ENCODE measurements at places on chromosomes 2 and 18. TPM values are rescaled to one million over a fixed set of nuclear protein-coding genes. Genes with fewer than 3 reads are reported as not detected.
A peak's percentile ranks its signal among the peaks of the same experiment; 100 is the strongest.

The SLC23A3 gene
- 0.02 TPM for total RNA-seq

The SKOR2 gene
- total RNA-seq, result not detected

The CYS1 gene
- total RNA-seq, result 0.79 TPM

The CROCC2 gene
- total RNA-seq, result not detected

The DSC2 gene
- not detected for total RNA-seq

The GALNT5 gene
- 28.8 TPM for total RNA-seq

DNA sequence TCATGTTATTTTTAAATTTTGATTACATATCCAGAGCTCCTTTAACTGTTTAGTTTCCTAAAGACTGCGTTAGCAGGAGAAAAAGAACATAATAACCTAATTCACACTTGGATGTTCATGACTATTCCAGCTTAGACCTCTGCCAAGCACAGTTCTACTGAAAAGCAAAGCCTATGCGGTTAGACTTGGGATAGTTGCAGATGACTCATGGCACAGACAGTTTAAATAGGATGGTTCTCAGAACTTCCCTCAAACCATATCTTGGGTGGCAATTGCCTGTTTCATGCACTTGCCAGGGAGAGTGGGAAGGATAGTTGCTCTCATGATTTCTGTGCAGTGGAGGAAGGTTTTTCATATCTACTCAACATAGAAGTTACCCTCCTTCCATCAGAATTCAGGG, 149.7 kb upstream of the KLHL29 start:
- DNase-seq, result peak; percentile 59

DNA sequence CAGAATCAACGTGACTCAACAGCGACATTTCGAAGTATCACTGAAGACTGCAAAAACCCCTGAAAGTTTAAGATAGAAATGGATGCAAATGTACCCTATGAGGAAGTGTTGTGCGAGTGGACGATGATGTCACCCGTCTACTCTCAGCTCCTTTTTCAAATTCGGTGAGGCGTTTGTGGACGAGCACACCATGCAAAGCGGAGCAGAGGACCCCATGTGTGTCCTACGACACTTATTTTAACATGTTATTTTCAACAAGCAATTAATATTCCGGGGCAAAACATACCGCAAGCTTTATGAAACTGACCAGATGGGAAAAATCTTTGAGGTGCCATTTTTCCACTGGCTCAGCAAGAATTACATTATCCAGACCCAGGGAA, 2.0 kb downstream of the PXDN start:
- no peak for DNase-seq

DNA sequence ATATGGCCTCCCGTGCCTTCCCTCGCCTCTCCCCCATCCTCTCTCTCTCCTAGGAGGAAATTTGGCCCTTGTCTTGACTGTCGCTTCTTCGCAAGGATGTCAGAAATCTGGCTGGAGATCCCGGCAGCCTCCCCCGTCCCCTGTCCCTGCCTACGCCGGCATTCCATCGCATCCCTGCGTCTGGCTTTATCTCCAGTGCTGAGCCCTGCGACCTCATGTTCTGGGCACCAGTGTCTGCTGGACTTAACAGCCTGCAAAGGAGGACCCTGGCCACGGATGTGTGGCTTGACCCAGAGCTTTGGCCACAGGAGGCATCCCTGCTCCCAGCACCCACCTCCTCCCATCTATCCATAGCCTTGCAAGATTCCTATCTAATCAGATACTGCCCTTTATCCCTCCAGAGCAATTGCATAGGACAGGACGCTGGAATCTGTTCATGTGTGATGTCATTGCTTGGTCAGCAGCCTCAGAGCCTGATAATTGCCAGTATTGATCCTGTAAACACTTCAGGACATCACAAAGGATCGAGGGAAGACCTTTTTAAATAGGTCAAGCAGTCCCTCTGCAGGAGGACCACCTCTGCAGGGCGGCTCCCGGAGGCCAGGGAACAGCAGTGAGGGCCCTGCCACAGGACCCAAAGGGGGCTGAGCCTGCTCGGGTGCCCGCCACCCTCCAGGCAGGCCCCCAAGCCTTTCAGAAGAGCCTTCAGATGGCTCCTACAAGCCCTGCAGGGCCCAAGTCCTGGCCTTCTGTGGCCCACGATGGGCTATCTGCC, 168.2 kb downstream of the TWIST2 start:
- DNase-seq, result no peak

- DNase-seq, result no peak
These were observed 61.9 kb downstream of the KIF5C start for GRCh38 chr2:148936857-148937450.

DNA sequence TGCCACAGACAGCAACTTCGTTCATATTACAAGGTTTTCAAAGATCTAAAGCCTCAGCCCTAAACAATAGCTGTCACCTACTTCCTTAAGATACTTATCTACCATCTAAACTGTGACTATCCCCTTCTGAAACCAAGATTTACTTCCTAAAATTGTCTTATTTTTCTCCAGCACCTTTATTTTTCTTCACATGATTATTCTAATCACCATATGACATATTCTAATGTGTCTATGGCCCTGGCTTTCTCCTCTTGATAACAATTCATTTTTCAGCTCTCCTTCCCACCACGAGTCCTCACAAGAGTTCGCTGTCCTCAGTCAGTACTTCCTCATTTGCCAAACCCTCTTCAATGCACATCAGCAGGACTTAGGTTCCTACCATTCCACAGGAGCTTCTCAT, 53.9 kb downstream of the RTTN start:
- no peak for DNase-seq

DNA sequence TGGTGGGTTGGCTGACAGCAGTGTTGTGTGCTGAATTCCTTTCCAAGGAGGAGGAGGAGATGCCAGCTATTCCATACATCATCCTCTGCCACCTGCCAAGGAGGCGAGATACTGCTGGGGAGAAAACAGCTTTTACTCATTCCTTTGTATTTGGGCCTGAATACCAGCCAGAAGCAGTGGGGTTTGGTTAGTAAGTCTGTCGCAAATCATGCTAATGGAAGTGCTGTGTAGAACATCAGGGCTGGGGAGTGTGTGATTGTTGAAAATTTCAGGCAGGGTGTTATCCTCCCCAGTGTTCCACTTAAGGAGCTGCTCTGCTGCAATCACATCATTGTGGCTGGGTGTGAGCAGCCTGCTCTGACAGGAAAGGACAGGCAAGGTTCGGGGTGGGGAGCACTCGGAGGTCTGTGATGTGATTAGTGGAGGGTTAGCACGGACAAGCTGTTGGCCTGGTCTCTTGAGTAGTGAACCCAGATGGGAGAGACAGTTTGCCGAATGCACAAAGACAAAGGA, 128.2 kb upstream of the DLX2 start:
- DNase-seq, result no peak

DNA sequence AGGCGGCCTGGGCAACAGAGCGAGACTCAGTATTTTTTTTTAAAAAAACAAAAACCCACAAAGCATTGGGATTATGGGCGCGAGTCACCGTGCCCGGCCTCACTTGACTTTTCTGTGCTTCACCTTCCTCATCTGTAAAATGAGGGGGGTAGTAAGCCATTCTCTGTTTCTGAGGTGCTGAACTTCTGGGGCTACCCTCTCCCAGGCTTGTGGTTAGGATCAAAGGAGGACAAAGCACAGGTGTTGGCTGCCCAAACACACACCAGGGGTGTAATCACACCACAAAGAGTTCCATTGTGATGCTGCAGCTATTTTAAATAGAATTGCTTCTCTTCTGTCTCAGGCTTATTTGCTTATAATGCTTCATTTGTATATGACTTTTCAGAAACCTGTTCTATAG, 35.8 kb upstream of the INHBB start:
- DNase-seq, result no peak

- DNase-seq, result peak; percentile 47
These were observed 19.5 kb upstream of the CFAP36 start for GRCh38 chr2:55500025-55500424.

DNA sequence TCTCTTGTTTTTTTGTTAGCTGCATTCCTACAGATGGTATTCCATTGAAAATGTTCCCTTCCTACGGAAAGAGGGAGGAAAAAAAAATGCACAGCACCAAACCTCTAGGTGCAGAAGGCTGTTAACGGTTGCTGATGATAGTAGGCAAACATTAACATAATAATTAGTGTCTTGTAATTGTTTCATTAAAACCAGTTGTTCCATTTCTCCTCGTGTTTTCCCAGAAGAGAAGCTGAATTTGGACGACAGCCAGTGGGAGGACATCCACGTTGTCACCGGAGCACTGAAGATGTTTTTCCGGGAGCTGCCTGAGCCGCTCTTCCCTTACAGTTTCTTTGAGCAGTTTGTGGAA, 494.7 kb downstream of the ARHGAP15 start:
- DNase-seq, result no peak

GRCh38 chr2:127161176-127162136, 54.5 kb upstream of the BIN1 start:
- no peak for DNase-seq

- DNase-seq, result peak; percentile 95
These were observed 75.3 kb downstream of the MBD2 start for GRCh38 chr18:54149078-54149697.

DNA sequence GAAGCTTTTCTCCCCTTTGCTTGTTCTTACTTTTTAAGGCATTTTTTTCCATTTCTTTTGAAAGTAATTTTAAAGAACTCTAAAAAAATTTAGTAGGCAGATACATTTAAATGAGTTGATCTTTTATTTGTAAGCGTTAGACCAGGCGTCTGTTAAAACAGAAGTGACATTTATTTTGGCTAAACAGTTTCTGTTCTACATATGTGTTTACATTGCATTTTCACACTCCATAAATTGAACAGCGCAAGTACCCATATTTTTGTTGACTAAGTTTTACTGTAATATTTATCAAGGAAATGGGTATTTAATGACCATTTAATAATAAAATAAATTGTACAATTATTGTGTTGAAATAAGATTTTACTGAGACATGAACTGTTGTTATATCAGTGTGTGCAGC, 21.9 kb downstream of the PPM1B start:
- no peak for DNase-seq

- DNase-seq, result no peak
These were observed 144.1 kb upstream of the GLI2 start for GRCh38 chr2:120591572-120591971.
